Right kidney (tissue), 9 donors: ENCODE measurements at places on chromosomes 4 and X.

DNA sequence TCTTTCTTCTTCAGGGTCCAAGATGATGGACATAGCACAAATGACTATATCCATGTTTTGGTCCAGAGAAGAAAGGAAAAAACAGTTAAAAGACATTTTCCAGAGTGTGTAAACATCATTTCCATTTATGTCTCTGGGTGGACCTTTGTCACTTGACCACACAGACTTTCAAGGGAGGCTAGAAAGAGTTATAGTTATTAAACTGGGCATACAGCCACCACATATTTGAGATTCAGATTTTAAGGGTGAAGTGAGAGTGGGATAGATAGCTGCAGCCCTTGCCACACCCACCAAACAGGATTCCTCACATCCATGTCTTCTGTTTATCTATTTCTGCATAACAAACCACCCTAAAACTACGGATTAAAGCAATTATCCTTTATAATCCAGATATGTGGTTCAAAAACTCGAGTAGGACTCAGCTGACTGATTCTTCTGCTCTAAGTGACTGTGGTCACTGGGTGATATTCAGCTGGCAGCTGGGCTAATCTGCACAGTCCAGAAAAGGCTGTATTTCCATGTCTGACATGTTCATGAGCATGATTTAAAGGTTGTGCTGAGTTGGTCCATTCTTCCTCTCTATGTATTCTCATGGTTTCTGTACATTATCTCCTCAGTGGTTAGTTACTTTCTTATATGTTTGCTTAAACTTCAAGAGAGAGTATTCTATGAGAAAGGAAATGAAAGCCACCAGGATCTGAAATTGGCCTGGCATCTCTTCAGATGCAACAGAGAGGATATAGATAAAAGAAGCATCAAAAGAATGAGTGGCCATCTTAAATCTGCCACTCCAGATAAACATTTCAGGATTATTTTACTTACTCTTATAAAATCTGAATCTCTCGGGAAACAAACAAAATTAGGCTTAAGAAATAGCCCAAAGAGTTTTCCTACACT lies 459.8 kb upstream of the CTSO start:
- no peak for DNase-seq

GRCh38 chr4:171812665-171813525 lies at the start of gene GALNTL6:
Gene GALNTL6 (plus strand): TSS chr4:171813404.
- DNase-seq: peak; percentile 73

- DNase-seq: no peak
Measured at GRCh38 chr4:88792268-88792781, 94.7 kb upstream of the NAP1L5 start.

GRCh38 chr4:150569998-150570535 lies 11.9 kb upstream of the MAB21L2 start:
- no peak for DNase-seq

DNA sequence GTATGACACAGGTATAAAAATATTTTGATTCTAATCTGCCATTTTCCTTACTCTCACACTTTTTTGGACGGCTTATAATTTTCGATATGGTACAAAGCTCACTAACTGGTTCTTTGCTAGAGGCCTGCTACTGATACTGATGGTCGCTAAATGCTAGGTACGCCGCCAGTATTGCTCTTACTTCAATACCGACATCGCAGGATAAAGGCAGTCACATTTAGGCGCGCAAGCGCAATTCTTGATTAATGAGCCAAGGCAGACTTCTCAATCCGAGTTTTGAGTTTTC lies 557 bp upstream of the USP38 start:
- no peak for DNase-seq

DNA sequence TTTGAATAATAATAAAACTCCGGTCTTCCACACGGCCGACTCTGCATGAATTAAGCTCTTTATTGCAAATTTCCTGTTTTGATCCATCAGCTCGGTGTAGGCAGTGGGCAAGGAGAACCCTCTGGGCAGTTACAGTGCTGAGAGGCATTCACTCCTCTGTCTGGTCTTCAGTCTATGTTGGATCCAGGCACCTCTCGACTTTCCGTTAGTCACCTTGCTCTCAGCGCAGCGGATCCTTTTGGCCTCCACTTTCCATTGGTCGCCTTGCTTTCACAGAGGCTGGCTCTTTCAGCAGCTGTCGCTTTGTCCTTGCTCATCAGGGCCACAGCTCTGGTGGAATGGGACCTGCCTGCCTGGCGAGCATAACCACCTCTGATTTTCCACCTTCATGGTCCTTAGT lies 52.9 kb downstream of the TRMT44 start:
- DNase-seq: no peak

- no peak for DNase-seq
Measured at GRCh38 chr4:81634766-81635549, 163.3 kb upstream of the RASGEF1B start.

- no peak for DNase-seq
Measured at GRCh38 chr4:37653601-37654000, 32.6 kb downstream of the RELL1 start.

GRCh38 chr4:52038103-52038912 lies at the start of gene SGCB:
Gene SGCB (minus strand): TSS chr4:52038299. CDS start chr4:52038259, 40 bp downstream.
- peak; percentile 87 for DNase-seq

DNA sequence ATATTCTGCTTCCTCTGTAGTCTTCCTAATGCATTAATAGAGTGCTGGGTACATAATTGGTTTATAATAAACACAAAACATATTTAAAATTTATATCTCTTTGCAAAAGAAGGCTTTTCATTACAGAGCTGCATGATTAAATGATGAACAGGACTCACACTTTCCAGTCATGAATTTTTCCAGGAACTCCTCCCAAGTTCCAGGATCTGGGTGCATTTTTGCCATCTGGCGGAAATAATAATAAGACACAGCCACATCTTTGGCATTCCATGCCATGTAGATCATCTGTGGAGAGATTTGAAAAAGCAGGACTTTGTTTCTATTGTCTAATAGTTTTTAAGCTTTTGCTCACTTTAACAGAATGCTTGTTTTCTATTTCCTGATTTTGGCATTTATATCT lies 40.2 kb upstream of the SULT1B1 start:
- no peak for DNase-seq

DNA sequence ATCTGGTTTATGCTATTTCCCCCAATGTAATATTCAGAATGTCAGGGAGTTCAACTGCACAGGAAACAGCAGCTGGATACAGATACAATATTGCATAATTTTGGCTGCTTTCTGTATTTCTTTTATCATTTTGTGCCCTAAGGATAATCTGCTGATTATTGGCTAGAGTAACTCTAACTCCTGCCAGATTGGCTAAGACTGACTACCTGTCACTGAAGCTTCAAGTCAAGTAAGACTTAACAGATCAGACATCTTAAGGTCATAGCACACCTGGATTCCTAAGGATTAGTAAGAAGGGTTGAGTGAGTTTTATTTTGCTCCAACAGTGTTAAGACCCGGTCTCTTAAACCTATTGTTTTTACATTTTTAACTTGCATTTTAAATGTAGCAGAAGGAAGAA lies 136.8 kb downstream of the KLF8 start:
- DNase-seq: no peak

- DNase-seq: no peak
Measured at GRCh38 chr4:53932796-53933610, 131.4 kb downstream of the CHIC2 start.

DNA sequence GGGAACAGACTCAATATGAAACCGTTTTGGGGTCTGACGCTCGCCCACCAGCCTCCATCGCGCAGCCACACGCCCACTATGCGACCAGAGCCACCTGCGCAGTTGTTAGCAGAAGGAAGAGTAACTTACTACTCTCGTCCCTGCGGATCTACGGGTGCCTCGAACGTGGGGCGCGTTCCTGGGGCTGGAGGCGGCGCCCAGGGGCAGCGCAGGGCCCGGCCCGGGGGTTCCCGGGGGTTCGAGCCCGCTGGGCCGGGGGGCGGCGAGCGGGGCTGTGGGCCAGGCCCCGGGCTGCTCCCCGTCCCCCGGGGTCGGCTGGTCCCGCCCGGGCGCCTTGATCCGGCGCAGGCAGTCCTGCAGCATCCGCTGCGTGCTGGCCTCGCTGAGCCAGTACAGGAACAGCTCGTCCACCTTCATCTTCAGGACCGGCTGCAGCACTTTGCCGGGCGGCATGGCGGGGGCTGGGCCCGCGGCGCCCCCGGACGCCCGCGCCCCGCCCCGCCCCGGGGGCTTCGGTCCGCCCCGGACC lies 404 bp downstream of the PPP2R3B start:
- no peak for DNase-seq

- no peak for DNase-seq
Measured at GRCh38 chrX:40291553-40291952, 193.8 kb upstream of the BCOR start.

DNA sequence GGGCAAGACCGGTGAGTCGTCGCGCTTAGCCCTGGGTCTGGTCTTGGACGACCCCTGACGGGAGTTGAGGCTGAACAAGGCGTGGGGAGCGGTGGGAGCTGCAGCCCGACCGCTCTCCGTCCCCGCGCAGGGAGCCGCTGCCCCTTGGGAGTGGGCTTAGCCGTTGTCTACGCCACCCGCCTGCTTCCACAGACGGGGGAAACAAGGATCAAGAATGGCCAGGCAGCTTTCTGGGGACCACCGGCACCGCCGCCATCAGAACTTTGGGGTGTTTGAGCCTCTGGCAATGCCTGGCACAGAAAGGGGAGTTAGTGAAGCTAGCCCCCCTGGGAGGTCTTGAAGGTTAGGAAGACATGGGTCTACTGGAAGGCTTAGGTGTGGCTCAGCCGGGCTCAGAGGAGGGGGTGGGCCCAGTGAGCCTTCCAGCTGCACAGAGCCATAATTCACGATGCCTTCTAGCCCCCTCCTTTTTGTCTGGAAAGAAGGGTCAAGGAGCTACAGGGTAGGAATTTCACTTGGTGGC lies 583 bp downstream of the RASL11B start:
- no peak for DNase-seq

DNA sequence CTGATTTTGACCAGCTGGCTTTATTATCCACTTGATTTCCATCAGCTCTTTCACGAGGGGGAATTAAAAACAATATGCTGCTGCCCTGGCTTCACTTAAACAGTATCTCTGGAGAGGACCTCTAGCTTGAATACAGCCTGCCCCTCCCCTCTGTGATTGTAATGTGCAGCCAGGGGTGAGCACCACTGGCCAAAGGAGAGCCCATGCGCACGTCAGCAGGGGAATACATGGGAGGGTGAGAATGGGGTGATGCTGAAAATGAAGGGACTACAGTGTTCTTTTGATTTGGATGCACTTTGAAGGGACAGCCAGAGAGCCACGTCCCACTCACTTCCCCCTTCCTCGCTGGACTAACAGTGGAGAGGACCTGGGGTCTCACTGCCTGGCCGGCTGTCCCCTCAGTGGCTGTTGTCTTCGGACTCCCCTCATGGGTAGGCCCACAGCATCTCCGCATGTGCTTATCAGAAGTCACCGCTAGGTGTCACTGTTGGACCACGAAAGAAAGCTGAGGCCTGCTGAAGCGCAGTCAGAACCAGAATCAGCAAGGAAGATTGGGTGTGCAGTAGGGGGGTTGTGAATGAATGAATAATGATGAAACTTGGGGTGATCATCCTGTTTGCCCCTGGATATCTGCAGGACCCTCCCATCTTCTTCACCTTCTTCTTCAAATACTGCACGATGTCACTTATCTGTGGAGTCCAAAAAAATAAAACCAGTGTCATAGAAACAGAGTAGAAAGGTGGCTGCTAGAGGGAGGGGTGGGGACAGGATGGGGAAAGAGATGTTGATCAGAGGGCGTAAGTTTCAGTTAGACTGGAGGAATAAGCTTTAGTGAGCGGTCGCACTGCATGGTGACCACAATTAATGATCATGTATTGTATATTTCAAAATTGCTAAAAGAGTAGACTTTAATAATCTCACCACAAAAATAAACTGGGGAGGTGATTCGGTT lies 32.8 kb downstream of the CLCN4 start:
- DNase-seq: peak; percentile 61

DNA sequence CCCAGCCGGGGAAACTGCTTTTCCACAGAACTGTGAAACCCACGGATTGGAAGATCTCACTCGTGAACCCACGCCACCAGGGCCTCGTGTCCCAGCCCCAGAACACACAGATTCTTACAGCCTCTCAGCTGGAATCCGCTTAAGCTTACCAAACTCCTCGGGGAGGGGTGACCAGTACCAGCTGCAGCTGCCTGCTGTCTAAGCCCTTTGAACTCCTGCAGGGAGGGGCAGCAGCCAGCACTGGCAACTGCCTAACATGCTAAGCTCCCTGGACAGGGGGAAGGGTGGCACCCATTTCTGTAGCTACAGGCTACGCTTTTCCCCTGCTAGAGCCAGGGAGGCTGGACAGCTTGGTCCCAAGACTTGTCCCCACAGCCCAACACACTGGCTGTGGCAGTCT lies 38.4 kb downstream of the TBL1X start:
- no peak for DNase-seq

GRCh38 chrX:65586491-65586890 lies 51.9 kb upstream of the LAS1L start:
- DNase-seq: no peak

DNA sequence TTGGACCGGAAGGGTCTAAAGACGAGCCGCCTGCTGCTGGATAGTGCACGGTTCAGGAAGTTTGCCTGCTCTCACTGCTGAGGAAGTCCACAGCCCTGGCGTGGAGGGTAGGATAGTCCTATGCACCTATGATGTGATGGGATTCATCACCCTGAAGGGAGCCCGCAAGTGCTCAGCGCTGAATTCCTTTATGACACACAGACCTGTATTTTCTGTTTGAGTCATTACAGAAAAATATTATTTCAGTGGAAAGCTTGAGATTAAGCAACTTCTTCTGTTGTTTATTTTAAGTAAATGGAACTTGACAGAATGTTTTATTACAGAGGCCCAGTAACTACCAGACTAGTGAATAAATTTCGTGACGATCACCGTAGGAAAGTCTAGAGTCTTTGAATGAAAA lies 123.2 kb downstream of the TRIML1 start:
- DNase-seq: no peak

GRCh38 chr4:2226261-2226660 lies 15.7 kb downstream of the HAUS3 start:
- no peak for DNase-seq

DNA sequence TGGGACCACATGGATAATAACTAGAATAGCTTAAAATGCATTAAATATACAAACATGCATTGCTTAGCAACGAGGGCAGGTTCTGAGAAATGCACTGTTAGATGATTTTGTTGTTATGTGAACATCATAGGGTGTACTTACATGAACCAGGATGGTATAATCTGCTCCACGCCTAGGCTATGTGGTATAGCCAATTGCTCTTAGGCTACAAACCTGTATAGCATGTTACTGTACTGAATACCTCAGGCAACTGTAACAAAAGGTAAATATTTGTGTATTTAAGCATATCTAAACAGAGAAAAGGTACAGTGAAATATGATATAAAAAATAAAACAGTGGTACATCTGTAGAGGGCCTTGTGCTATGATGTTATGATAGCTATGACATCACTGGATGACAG lies 169.2 kb upstream of the IL15 start:
- no peak for DNase-seq

- DNase-seq: peak; percentile 25
Measured at GRCh38 chrX:140762061-140762460, 52.5 kb downstream of the LINC00632 start.
